Nephron progenitor cell (in vitro differentiated cells): ENCODE measurements at places on chromosomes 7 and 10.

- DNase-seq = no peak
Measured at GRCh38 chr10:125344573-125345171, 184.3 kb upstream of the CTBP2 start.

GRCh38 chr10:53430127-53430891 is 657.7 kb upstream of the MBL2 start:
- no peak for DNase-seq

GRCh38 chr7:111174510-111174909 is 83.6 kb downstream of the LRRN3 start:
- DNase-seq = no peak

DNA sequence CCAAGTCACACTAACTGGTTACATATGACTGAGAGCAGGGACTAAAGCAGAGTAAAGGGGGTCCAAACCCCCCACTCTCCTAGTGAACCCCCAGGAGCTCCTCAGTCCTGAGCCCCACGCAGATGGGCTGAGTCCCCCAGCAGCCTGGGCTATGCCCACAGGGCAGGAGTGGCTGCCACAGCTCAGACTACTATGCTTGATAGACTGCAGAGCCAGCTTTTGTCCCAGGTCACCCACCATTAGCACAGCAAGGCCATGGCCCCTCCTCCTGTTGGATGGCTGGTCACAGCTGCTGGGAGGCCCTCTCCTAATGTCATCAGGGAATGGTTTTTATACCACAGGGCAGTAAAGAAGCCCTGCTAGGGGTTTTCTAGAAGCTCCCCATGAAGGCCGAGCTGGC is 46.3 kb upstream of the FGFR2 start:
- DNase-seq = peak; percentile 36

GRCh38 chr10:29356931-29357330 is 68.1 kb downstream of the LYZL1 start:
- no peak for DNase-seq

GRCh38 chr7:19957664-19958063 is 184.2 kb upstream of the TMEM196 start:
- no peak for DNase-seq

DNA sequence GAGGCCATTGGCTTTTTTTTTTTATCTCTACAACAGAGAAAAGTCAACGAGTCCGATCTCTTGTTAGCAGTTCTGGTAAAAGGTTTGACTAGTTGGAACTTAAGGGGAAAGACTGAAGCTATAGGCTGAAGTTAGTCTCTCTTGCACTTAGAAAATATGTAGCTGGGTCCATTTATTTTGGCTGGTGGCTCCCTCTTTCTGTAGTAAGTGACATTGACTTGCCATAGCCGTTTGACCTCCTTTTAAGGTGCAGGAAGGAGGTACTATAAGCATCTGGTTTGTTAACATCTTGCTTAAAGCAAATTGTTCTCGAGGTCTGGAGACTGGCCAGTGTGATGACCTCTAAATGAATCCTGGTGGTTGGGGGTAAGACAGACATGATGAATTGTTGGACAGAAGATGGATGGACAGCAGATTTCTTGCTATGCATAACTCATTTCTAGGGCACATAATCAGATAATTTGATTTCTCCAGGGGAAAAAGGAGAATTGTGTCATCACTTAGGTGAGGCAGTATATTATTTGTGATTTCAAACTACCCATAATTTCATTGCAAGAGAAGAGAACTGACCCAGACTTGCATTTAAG is 356.3 kb upstream of the GALNT17 start:
- DNase-seq = no peak

DNA sequence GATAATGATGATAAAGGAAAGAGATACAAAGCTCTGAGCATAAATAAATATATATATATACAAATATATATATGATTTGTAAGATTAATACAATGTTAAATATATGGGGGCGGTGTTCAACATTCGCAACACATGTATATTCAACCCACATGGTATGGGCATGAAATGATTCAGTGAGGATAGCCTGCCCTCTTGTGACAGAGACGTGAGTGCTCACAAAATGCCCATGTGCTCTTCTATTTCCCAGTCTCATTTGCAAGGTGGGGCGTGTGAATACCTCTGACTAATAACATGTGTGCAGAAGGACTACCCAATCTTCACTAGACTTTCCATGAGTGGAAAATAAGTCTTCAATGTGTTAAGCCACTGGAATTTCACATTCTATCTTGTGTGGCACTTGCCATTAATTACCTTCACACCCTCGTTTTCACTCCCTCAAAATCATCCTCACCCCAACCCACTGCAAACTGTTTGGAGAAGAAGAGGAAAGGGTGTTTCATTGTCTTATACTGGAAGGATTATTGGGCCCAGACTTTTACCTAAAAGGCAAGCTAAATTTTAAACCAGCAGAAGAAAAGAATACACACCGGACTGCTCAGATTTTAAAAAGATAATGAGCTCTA is 26.9 kb downstream of the ASAH2 start:
- DNase-seq = peak; percentile 12

DNA sequence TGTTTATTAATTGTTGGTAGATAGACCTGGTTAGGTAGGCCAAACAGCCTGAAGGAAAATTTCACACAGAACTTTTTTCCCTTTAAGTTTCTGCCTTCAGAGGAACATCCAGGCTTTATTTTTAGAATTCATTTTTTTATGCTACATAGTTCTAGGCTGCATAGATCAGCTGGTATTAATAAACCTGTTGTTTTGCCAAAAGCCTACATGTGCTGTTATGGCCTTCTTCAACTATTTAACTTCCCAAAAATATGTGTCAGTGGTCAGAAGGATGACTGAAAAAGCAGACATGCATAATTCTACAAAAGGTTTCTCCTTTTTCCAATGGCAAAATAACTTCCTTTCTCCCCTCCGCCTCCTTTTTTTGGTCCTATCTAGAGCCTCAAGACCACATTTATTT is 303.0 kb upstream of the DKK1 start:
- DNase-seq = no peak

DNA sequence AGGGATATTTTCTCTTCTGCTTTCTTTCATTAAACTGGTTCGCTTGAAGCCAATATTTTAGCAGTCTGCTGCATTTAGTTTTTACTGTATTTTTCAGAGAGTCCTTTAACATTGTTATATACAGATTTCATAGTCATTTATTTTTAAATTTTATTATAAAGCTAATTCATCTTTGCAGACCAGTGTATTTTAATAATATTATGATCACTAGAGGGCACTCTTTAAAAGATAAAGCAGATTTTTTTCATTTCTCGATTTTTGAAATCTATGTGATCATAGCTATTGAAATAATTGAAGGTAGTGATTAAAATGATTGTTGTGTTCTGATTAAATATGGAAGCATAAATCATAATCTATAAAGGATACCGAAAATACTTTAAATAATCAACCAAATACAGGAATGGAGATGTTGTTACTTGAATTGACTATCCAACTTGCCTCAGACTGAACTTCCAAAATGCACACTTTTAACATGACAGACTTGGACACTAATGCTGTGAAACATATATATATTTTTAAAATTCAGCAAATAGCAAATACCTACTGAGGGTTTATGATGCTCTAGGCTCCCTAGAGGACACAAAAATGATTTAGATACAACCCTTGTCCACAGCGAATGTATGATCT is 35.2 kb downstream of the ST7 start:
- no peak for DNase-seq

DNA sequence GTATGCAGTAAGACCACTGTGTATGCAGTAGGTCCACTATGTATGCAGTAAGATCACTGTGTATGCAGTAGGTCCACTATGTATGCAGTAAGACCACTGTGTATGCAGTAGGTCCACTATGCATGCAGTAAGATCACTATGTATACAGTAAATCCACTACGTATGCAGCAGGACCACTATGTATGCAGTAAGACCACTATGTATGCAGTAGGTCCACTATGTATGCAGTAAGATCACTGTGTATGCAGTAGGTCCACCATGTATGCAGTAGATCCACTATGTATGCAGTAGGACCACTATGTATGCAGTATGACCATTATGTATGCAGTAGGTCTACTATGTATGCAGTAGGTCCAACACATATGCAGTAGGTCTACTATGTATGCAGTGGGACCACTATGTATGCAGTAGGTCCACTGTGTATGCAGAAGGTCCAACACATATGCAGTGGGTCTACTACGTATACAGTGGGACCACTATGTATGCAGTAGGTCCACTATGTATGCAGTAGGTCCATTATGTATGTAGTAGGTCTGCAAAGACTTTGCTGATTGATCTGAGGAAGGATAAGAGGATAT is 313.6 kb downstream of the ADARB2 start:
- DNase-seq = no peak

- no peak for DNase-seq
Measured at GRCh38 chr10:34171957-34172527, 643.1 kb downstream of the PARD3 start.

DNA sequence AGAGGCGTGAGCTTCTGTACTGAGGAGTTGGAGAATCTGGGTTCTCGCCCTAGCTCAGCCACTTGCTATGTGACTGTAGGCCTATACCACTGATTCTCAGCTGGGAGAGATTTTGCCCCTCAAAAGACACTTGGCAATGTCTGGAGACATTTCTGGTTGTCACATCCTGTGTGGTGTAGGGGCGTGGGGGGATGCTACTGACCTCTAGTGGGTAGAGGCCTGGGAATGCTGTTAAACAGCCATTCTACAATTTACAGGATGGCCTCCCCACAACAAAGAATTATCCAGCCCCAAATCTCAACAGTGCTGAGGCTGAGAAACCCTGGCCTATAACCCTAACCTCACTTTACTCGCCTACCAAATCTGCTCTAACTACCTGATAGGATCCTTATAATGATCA is 58.8 kb upstream of the GAD2 start:
- no peak for DNase-seq

DNA sequence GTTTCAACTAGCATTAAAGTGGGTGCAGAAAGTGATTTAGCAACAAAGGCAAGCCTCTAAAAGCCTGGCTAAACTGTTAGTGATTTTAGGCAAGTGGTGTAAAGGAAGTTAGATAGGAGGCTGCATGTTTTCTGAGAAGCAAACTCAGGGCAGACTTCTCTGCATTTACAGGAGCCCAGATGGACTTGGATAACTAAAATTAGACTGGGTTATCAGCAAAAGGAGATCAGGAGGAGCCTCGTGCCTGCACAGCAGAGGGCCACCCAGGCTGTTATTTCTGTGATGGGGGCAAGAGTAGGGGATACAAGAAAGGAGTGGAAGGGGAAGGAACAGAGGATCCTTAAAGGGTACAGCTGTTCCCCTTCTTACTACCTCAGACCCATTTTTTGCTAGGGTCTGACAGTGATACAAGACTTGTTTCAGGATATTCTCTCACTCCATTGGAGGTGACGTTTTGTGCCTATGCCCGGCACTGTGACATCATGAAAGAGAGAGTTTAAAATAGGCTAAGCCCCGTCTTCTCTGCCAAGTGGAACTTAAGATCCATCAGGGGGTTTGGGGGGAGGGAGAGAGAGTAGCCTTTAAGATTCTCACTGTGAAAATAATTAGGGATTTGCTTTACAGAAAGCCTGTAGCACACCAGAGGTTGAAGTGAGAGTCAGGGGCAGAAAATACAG is 49.6 kb upstream of the PDCD4 start:
- DNase-seq = no peak

DNA sequence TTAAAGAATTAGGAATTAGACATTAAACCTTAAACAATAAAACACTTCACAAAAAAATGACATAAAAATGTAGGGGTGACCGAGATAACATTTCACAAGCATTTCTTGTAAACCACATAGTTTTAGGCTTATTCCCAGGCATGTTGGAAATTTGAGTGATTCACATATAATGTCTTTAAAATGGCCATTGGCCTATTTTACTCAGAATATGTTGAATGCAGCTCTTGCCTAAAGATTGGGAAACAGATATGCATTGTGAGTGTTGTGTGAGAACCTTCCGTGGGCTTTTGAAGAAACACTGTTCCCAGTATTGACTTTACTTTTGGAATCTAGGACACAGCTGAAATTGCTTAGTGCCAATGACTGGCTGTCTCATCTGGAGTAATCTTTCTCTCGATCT is 79.6 kb downstream of the ARL5B start:
- DNase-seq = no peak

- no peak for DNase-seq
Measured at GRCh38 chr10:19785366-19785765, 30.9 kb upstream of the PLXDC2 start.

- no peak for DNase-seq
Measured at GRCh38 chr10:120710076-120710475, 141.1 kb upstream of the WDR11 start.
